Stomach (tissue), 19 donors: ENCODE measurements at places on chromosomes 1 and 21. TPM values are rescaled to one million over a fixed set of nuclear protein-coding genes. Genes with fewer than 3 reads are reported as not detected.

DNA sequence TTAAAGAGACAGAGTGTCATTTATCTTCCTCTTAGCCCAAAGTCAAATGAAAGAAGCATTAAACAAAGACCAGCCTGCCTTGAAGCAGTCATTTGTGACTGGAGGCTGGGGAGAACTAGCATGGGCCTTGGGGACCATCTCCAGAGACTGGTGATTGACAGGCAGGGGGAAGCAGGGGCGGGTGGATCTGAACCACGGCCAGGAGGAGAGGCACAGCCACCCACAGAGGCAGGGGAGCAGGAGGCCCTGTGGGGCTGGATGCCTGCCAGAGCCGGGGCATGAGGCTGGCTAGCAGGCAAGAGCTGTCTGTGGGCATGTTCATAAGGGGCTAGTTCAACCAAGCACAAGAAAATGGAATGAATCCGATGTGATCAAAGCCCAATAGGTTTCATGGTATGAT lies 73.9 kb downstream of the PLXNA2 start:
- H3K4me3 ChIP-seq, result no peak overlapping the region
- no peaks in the 10 kb centered on the region for H3K27me3 ChIP-seq
- peaks cover 7% of the 10 kb centered on the region for H3K36me3 ChIP-seq

GRCh38 chr1:154760469-154760933 lies 109.6 kb downstream of the KCNN3 start:
- H3K27ac ChIP-seq, result no peak overlapping the region
- no peaks in the 10 kb centered on the region for H3K36me3 ChIP-seq
- H3K4me1 ChIP-seq, result no peaks in the 10 kb centered on the region

DNA sequence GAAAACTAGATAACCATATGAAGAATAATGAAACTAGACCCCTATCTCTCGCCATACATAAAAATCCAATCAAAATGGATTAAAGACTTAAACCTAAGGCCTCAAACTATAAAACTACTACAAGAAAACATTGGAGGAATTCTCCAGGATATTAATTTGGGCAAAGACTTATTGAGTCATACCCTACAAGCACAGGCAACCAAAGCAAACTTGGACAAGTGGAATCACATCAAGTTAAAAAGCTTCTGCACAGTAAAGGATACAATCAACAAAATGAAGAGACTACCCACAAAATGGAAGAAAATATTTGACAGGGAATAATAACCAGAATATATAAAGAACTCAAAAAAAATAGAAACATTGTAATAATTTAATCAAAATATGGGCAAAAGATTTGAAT lies 505.4 kb downstream of the KCNT2 start:
- no peak overlapping the region for H3K27ac ChIP-seq
- no peak for DNase-seq
- H3K4me3 ChIP-seq, result no peak overlapping the region

- H3K4me1 ChIP-seq, result no peaks in the 10 kb centered on the region
- peaks cover 94% of the 10 kb centered on the region for H3K36me3 ChIP-seq
- peak overlapping the region; percentile 9 for H3K4me3 ChIP-seq
- H3K27ac ChIP-seq, result no peak overlapping the region
- DNase-seq, result peak; percentile 45
- H3K27me3 ChIP-seq, result no peaks in the 10 kb centered on the region
Measured at GRCh38 chr1:147647796-147648633, 22.3 kb downstream of the ACP6 start.

GRCh38 chr1:68820151-68820550 lies 323.3 kb upstream of the DEPDC1 start:
- H3K4me1 ChIP-seq, result no peaks in the 10 kb centered on the region
- H3K4me3 ChIP-seq, result no peak overlapping the region
- no peaks in the 10 kb centered on the region for H3K36me3 ChIP-seq
- no peak overlapping the region for H3K27ac ChIP-seq
- DNase-seq, result no peak
- no peaks in the 10 kb centered on the region for H3K27me3 ChIP-seq

GRCh38 chr1:58896246-58897183 lies 112.7 kb upstream of the JUN start:
- H3K4me3 ChIP-seq, result no peak overlapping the region
- no peaks in the 10 kb centered on the region for H3K36me3 ChIP-seq
- peak; percentile 84 for DNase-seq

Gene LRRN2
- total RNA-seq, result 4.1 TPM

GRCh38 chr1:182765391-182765790 lies 24.2 kb upstream of the NPL start:
- H3K27ac ChIP-seq, result no peak overlapping the region
- H3K36me3 ChIP-seq, result no peaks in the 10 kb centered on the region
- no peaks in the 10 kb centered on the region for H3K27me3 ChIP-seq
- H3K4me3 ChIP-seq, result no peak overlapping the region

DNA sequence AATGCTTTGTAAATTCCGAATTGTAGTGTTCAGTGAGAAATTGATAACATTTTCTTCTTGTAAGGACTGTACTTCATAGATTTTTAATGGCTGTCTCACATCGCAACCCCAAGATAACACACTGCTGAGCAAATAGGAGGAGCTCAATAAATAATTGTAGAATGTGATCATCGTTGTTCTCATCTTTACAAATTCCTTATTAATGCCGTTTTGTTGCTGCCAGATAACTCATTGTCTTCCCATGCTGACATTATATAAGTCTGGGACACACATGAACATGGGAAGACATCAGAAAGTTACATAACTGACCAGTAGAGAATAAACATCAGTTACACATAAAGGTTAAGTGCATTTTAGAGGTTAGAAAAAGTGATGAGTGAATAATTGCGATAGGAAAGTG lies 46.4 kb upstream of the TSPAN2 start:
- H3K27ac ChIP-seq, result peak overlapping the region; percentile 24
- no peaks in the 10 kb centered on the region for H3K4me1 ChIP-seq
- no peaks in the 10 kb centered on the region for H3K36me3 ChIP-seq
- H3K4me3 ChIP-seq, result no peak overlapping the region
- no peaks in the 10 kb centered on the region for H3K27me3 ChIP-seq
- no peak for DNase-seq
